Globus pallidus (tissue), 1 donor: ENCODE measurements at places on chromosomes 12 and 14.

DNA sequence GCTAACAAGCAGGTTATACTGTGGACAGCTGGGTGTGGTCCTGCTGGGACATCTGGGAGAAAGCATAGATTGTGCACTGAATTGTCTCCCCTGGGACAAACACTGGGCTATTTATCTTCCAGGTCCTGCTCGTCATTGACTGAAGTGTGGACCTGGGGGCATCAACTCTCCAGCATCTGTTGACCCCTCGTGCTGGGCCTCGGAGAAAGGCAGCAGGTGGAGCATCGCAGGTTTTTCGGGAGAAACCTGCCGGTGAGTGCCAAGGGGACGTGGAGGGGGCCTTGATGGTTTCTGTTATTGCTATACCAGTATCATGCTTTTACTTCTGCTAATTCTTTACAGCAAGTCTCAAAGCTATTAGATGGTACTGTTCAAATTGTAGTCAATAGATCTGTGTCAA lies 81.3 kb downstream of the CPSF2 start:
- DNase-seq: no peak

GRCh38 chr12:54521293-54522060 lies 23.9 kb downstream of the NCKAP1L start:
- DNase-seq: no peak

DNA sequence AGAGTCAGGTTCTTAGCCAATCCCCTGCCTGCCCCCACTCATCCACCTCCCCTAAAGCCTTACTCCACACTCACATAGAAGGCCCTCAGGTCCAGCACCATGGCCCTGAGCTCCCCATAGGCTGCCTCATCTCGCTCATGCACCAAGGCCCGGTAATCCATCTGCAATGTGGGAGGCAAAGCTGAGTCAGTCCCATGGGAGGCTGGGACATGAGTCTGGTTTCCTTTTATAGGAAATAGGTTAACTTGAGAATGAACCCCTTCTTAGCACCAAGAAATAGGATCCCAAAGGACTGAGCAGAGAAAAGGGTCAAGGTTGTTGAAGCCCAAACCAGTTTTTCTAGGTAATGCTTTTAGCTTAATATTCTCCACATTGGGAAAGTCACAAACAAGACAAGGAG lies 2.1 kb upstream of the EMC9 start:
- no peak for DNase-seq

- DNase-seq: no peak
Measured at GRCh38 chr12:47819138-47819895, 386 bp downstream of the HDAC7 start.

DNA sequence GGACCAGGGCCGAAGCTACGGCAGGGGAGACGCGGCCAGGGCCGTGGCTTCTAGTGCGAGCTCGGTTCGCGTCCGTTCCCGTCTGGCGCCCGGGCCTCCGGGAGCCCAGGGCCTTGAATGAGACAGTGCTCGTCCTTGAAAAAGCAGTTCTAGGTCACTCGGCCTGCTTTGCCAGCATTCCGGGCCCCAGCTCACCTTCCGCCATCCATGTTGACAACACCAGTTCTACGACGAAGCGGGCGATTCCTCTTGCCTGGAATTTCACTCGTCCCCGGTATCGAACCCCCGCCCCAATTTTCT lies 4.5 kb downstream of the OR10AD1 start:
- DNase-seq: no peak
